A549 treated with dexamethasone at 1 μM for 4 hours (cell line): ENCODE measurements at places on chromosomes 11 and 22. TPM values are rescaled to one million over a fixed set of nuclear protein-coding genes. Genes with fewer than 3 reads are reported as not detected.

HEPACAM gene
- not detected in 5 replicates for total RNA-seq

SCT gene
- total RNA-seq: not detected in 5 replicates

SCGB1A1 gene
- 0.27 to 0.32 TPM in 2 of 5 replicates, not detected in the others for total RNA-seq

PGM2L1 gene
- total RNA-seq: 12.1 to 20.5 TPM (median 19.2 TPM) in 5 replicates

ALDH3B1 gene
- 107 to 145 TPM (median 128 TPM) in 5 replicates for total RNA-seq

C11orf42 gene
- total RNA-seq: not detected in 5 replicates

DEUP1 gene
- not detected in 5 replicates for total RNA-seq

SSTR3 gene
- 0.02 TPM in 1 of 5 replicates, not detected in the others for total RNA-seq

BTBD18 gene
- 0.06 TPM in 1 of 5 replicates, not detected in the others for total RNA-seq

ACTN3 gene
- 0.04 to 0.06 TPM (median 0.04 TPM) in 4 of 5 replicates, not detected in the other for total RNA-seq

KMT5B gene
- total RNA-seq: 20.4 to 26.6 TPM (median 24.4 TPM) in 5 replicates

GPHA2 gene
- not detected in 5 replicates for total RNA-seq
